Forelimb muscle (tissue), 1 donor: ENCODE measurements at places on chromosomes 6 and 20. TPM values are rescaled to one million over a fixed set of nuclear protein-coding genes. Genes with fewer than 3 reads are reported as not detected.

GRCh38 chr6:163786995-163787671 is 372.6 kb downstream of the QKI start:
- no peak for DNase-seq

DNA sequence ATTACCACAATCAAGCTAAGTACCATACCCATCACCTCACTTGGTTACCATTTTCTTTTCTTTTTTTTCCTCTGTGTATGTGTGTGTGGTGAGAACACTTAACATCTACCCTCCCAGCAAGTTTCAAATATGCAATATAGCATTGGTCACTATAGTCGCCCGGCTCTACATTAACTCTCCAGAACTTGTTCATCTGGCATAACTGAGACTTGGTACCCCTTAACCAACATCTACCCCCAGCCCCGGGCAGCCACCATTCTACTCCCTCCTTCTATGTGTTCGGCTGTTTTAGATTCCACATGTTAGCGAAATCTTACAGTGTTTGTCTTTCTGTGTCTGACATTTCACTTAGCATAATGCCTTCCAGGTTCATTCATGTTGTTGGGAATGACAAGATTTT is 89.0 kb upstream of the TOP1 start:
- no peak for DNase-seq

- no peak for DNase-seq
Observed at GRCh38 chr6:118367314-118367713, 180.8 kb upstream of the PLN start.

KIF13A gene
- 34.1 TPM for polyA plus RNA-seq

MYCT1 gene
- polyA plus RNA-seq, result 18.0 TPM
